ENCODE measurements at places on chromosomes 1 and 21.

DNA sequence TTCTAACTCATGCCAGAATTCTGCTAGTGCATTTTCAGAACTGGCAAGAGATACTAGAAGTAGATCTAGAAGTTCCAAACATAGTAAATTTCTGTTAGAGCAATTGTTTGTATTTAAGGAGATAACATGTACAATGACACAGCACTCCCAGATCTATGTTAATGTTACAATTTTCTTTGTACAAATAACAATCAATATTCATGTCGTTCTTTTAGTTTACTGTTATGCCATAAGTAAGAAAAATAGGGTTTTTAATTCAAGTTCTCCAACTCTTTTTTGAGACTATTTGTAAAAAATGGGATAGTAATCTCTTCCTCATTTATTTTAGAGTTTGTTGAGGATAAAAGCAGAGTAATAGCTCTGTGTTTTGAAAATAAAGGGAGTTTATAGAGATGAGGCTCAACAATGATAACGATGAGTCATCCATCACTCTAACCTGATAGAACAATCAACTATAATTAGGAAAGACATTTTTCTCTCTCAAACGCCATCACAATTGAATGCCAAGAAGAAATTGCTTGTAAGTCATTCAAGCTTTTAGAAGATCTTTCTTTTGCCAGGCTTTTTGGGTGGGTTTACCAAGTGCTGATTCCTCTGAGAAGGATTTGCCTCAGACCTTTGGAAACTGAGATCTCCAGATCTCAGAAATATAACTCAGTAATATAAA lies 638 bp downstream of the CD84 start:
- DNase-seq, result no peak

GRCh38 chr1:201945157-201945556 lies 1.2 kb downstream of the LMOD1 start:
- no peak for DNase-seq

DNA sequence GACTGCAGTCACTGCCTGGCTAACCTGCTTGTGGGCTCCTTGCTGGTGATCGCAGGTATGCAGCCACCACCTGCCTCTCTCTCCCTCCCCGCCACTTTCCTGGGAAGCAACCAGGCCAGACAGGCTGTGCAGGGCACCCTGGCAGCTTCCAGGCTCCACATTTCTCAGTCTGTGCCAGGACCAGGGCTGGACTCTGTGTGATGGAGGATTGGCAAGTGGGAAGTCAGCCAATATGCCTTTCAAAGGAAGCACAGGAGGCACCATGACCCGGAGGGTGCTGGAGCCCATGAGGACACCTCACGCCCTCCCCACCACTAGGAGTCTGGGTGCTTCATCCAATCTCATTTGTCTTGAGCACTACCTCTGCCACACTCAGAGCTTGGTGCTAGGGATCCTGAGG lies 15.8 kb upstream of the DISP3 start:
- no peak for DNase-seq

DNA sequence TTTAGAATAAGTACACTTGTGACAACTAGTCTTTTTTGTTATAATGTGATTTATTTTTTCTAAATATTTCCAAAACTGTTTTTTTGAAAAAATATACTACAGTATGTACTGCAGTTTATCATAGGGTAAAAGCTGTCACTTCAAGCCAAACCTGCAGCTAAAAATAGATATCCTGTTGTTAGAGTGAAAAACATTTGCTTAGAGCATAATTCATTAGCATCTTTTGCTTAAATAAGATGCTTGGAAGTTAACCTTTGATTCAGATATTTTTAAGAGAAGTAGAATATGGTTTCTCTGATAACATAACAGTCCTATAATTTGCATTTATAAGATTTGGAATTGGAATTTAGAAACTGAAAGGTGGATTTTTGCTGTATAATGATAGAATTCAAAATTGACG lies 21.5 kb downstream of the PRKACB start:
- no peak for DNase-seq

- no peak for DNase-seq
Measured at GRCh38 chr1:17950728-17951127, 156.9 kb upstream of the IGSF21 start.
